ENCODE measurements at places on chromosomes 12 and 14. TPM values are rescaled to one million over a fixed set of nuclear protein-coding genes. Genes with fewer than 3 reads are reported as not detected.

The REP15 gene
- 1.3 TPM for total RNA-seq

The FAM186B gene
- total RNA-seq = 0.46 TPM

The GPR68 gene
- total RNA-seq = 0.33 TPM

The CACNB3 gene
- total RNA-seq = 35.1 TPM

The NAV3 gene
- 3.0 TPM for total RNA-seq

The OVCH1 gene
- total RNA-seq = not detected

GRCh38 chr14:24171422-24172260 lies at the start of gene REC8:
Gene REC8, plus strand, starts transcription at chr14:24172080. Its CDS starts 473 bp downstream, at chr14:24172553.
- peak; percentile 100 for DNase-seq
- H3K27ac ChIP-seq = no peak within 1 kb of the TSS
- no peaks in the 10 kb centered on the region for H3K27me3 ChIP-seq
- no peaks in the 10 kb centered on the region for H3K4me1 ChIP-seq
- peak within 1 kb of the TSS; percentile 75 for H3K4me3 ChIP-seq

- H3K27ac ChIP-seq = no peak overlapping the region
- no peak for DNase-seq
- H3K4me1 ChIP-seq = peaks cover 10% of the 10 kb centered on the region
- H3K4me3 ChIP-seq = no peak overlapping the region
These were observed 11.0 kb downstream of the RESF1 start for GRCh38 chr12:31970199-31970598.

GRCh38 chr14:93084866-93085857 lies 30.6 kb downstream of the ITPK1 start:
- no peak overlapping the region for H3K4me3 ChIP-seq
- peaks cover 22% of the 10 kb centered on the region for H3K36me3 ChIP-seq
- H3K27ac ChIP-seq = no peak overlapping the region
- H3K27me3 ChIP-seq = no peaks in the 10 kb centered on the region

DNA sequence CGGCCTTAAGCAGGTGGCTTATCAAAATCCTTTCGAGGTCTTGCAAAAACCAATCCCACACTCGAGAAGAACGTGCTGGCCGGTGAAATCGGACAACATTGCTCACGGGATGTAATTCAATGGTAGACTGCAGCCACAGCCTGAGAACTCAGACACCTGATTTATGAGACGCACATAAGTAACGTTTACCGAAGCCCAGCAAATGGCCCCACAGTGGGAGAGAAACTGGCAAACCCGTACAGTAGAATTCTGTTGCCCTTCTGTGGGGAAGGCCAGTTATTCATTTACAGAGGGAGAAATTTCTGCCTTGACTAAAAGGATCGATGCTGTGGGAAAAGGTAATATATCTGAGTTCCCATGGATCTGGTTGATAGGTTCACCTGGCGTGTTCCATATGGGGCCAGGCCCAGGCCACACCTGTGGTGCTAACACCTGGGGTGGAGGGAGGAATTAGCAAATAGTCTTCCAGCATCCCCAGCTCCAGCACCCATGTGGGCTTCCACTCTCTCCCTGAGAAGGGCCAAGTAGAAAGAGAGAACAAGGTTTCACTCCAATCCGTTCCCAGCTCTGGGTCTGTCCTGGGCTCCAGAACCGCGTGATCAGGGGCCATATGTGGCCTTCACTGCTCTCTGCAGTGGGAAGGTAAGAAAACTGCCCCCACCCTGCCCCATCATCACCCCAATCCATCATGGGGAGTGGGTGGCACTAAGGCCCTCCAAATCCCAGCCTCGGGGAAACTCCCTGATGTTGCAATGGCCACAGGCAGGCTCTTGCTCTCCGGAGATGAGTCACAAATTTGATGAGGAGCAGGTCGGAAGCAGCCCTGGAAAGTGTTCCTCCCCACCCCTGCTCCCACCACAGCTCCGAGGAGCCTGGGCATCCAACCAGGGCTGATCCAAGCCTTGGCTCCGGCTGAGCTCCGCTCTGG lies 12.7 kb downstream of the BDKRB1 start:
- 0 out of 2 replicates have a peak, but pooled peaks cover 4% of the 10 kb centered on the region for H3K36me3 ChIP-seq
- H3K27me3 ChIP-seq = no peaks in the 10 kb centered on the region
- no peak overlapping the region for H3K4me3 ChIP-seq
- DNase-seq = peak; percentile 19
- H3K27ac ChIP-seq = no peak overlapping the region

DNA sequence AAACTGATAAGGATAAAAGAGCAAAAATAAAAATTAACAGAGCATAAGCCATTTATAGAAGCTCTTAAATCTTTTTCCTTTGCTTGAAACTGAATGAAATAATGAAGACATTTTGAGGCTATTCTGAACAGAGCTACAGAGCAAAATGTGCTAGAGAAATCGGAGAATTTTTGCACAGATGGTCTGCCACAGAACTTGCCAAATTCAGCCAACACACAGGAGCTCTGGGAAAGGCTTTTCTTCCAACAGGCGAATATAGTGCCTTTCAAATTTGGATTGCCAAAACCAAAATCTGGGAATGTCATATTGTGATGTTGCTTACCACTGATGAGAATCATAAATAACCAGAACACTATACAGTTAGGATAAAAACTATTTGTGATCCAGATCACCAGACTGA lies 406.3 kb downstream of the RPL10L start:
- no peak overlapping the region for H3K27ac ChIP-seq
- no peaks in the 10 kb centered on the region for H3K27me3 ChIP-seq
- H3K4me1 ChIP-seq = no peaks in the 10 kb centered on the region
- no peak overlapping the region for H3K4me3 ChIP-seq
- no peaks in the 10 kb centered on the region for H3K36me3 ChIP-seq

GRCh38 chr14:84856751-84857534 lies 673.0 kb upstream of the FLRT2 start:
- H3K27me3 ChIP-seq = no peaks in the 10 kb centered on the region
- no peak overlapping the region for H3K4me3 ChIP-seq
- DNase-seq = no peak
- H3K36me3 ChIP-seq = no peaks in the 10 kb centered on the region
- no peaks in the 10 kb centered on the region for H3K4me1 ChIP-seq
- no peak overlapping the region for H3K27ac ChIP-seq

GRCh38 chr12:114316076-114316475 lies 89.9 kb downstream of the TBX5 start:
- H3K4me3 ChIP-seq = no peak overlapping the region
- no peak overlapping the region for H3K27ac ChIP-seq
- no peaks in the 10 kb centered on the region for H3K27me3 ChIP-seq

GRCh38 chr14:61640158-61641136 lies 54.9 kb upstream of the HIF1A start:
- no peak overlapping the region for H3K4me3 ChIP-seq
- H3K27me3 ChIP-seq = no peaks in the 10 kb centered on the region
- no peak overlapping the region for H3K27ac ChIP-seq
- no peak for DNase-seq
- H3K4me1 ChIP-seq = no peaks in the 10 kb centered on the region

- peak; percentile 76 for DNase-seq
- no peak overlapping the region for H3K4me3 ChIP-seq
- no peaks in the 10 kb centered on the region for H3K36me3 ChIP-seq
- H3K27ac ChIP-seq = no peak overlapping the region
These were observed 115.9 kb upstream of the TMPO start for GRCh38 chr12:98399532-98399931.

GRCh38 chr12:42407306-42407705 lies 81.3 kb downstream of the PPHLN1 start:
- no peak overlapping the region for H3K27ac ChIP-seq
- peaks cover 10% of the 10 kb centered on the region for H3K36me3 ChIP-seq
- no peaks in the 10 kb centered on the region for H3K27me3 ChIP-seq
- no peak for DNase-seq

GRCh38 chr14:95481391-95482022 lies 34.9 kb downstream of the SYNE3 start:
- no peaks in the 10 kb centered on the region for H3K27me3 ChIP-seq
- DNase-seq = no peak
- no peaks in the 10 kb centered on the region for H3K4me1 ChIP-seq

DNA sequence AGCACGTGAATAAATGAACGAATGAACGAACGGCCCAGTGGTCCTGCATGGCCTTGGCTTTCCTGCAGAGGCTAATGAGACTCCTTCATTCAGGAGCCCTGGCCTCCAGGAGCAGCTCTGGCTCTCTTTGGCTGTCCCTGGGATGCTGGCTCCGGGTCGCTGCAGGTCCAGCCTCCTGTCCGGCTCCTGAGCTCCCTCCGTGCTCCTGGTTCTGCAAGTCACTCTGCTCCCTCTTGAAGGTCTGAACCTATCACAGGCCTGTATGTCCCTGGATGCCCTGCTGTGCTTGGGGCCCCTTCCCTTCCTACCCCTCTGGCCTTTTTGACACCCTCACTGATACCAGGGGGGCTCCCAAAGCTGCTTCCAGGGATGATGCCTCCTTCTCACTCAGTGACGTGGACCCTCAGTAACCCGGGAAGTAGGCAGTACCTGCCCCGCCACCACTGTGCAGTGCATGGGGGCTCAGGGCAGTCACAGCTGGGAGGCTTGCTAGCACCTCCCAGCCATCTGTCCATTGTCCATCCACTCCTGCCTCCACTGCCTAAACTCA lies 133.7 kb upstream of the C14orf180 start:
- no peaks in the 10 kb centered on the region for H3K36me3 ChIP-seq
- no peak overlapping the region for H3K27ac ChIP-seq
- H3K4me3 ChIP-seq = no peak overlapping the region
- H3K4me1 ChIP-seq = no peaks in the 10 kb centered on the region

GRCh38 chr12:66978802-66979201 lies 290.4 kb upstream of the CAND1 start:
- DNase-seq = no peak
- H3K27me3 ChIP-seq = no peaks in the 10 kb centered on the region
- no peaks in the 10 kb centered on the region for H3K36me3 ChIP-seq
- no peak overlapping the region for H3K4me3 ChIP-seq

DNA sequence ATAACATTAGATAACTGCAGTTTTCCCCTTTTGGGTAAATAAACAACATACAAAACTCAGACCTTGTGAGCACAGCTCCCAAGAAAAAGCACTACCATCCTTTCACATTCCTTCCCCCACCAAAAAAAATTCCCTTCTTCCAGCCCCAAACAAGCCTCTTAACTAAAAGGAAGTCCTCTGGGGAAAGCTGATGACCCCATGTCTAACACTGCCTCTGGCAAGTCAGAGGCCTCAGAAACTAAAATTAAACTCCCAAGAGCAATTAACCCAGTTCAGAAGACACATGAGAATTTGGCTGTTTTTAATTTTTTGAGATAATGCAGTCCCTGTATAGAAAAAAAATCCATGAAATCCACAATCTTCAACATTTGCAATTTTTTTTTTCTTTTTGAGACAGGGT lies 127.7 kb downstream of the SPTSSA start:
- H3K4me1 ChIP-seq = peaks cover 3% of the 10 kb centered on the region
- no peaks in the 10 kb centered on the region for H3K36me3 ChIP-seq

DNA sequence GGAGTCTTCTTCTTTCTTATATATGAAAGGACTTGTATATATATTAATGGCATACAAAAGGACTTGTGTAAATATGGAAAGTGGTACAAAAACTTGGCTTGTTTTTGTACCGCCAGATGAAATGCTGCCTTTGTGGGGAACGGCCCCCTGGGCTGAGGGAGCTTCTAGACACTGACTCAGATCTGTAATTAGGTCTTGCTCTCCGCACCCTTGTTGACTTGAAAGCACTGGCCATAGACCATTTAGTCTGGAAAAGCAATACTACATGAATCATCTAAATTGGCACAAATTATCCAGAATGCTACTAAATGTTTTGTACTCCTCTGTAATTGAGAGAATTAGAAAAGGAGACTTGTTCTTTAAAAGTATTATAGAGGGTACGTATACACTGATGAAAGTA lies 399.9 kb upstream of the RGS6 start:
- no peak overlapping the region for H3K4me3 ChIP-seq
- no peak overlapping the region for H3K27ac ChIP-seq
- peaks cover 5% of the 10 kb centered on the region for H3K4me1 ChIP-seq
- DNase-seq = no peak
- no peaks in the 10 kb centered on the region for H3K27me3 ChIP-seq

GRCh38 chr12:76030341-76031080 lies 1.1 kb downstream of the PHLDA1 start:
- H3K4me3 ChIP-seq = peak overlapping the region; percentile 99
- peaks cover 7% of the 10 kb centered on the region for H3K4me1 ChIP-seq
- 0 out of 3 replicates have a peak, but pooled peaks cover 5% of the 10 kb centered on the region for H3K36me3 ChIP-seq

GRCh38 chr14:104509673-104510072 lies 69.9 kb upstream of the C14orf180 start:
- peak; percentile 39 for DNase-seq
- H3K4me3 ChIP-seq = no peak overlapping the region
- H3K4me1 ChIP-seq = no peaks in the 10 kb centered on the region
- no peak overlapping the region for H3K27ac ChIP-seq

DNA sequence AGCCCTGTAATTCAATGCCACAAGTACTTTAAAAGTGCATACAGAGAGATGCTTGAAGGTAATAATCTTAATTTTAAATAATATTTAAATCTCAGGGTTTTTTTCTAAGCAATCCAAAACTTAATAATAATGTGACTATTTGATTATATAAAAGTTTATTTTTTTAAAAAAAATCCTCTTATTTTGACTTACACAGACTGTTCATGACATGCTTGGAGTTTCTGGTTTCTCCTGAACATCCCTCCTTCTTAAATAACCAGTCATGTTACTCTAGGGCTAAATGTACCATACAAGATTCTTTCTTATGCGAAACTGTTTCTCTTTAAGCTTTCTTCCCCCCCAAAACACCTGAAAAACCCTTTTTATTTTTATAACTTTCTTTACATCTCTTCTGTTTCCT lies 58.2 kb upstream of the SLC2A13 start:
- no peak overlapping the region for H3K4me3 ChIP-seq
- H3K4me1 ChIP-seq = no peaks in the 10 kb centered on the region
- no peaks in the 10 kb centered on the region for H3K27me3 ChIP-seq
- DNase-seq = no peak
- H3K27ac ChIP-seq = no peak overlapping the region

- no peaks in the 10 kb centered on the region for H3K27me3 ChIP-seq
- H3K4me1 ChIP-seq = no peaks in the 10 kb centered on the region
- H3K4me3 ChIP-seq = no peak overlapping the region
- peaks cover 3% of the 10 kb centered on the region for H3K36me3 ChIP-seq
- DNase-seq = no peak
These were observed 75.5 kb downstream of the RAD52 start for GRCh38 chr12:873954-874353.

DNA sequence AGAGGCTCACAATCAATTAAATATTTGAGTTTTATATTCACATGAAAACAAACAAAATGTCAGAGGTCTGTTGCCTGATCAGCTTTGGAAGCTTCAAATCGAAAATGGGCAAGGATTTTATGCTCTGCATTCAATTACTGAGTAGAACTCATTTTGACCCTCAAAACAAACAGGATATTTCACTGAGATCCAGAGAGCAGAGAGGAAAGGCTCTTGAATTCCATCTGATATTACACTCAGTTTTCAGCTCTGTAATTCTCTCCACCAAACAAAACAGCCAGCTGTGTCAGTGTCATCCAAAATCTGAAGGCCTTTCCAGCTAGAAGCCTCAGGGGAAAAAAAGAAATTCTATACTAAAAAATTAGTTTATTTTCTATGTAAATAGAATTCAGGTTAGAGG lies 128.6 kb upstream of the FLRT2 start:
- no peaks in the 10 kb centered on the region for H3K36me3 ChIP-seq
- H3K4me3 ChIP-seq = no peak overlapping the region
- no peak for DNase-seq
- no peaks in the 10 kb centered on the region for H3K4me1 ChIP-seq

Measured in H9 (cell line).